Activated T-cell treated with anti-CD3 and anti-CD28 coated beads, Interleukin-2, amount 50 U/mL, for 48 hours (primary cell): ENCODE measurements at places on chromosomes 2 and 18.

DNA sequence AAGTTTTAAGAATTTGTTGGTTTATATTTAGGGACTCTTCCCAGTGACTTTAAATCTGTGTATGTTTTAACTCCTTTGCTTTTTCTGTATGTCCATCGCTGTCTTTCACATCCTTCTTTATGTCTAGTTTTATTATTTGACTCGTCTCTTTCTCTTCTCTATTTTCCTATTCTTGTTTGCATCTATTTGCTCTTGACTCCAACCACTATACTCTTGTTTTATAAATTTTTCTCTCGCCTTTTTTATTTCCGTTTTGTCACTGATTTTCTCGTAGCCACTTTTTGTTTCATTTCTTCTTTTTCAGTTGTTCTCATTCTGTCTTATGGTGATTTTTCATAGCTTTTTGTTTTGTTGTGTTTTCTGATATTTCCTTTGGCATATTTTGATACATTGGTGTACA, 170.5 kb upstream of the NETO1 start:
- DNase-seq: no peak

- DNase-seq: no peak
Observed at GRCh38 chr2:170262806-170263205, 84.9 kb downstream of the MYO3B start.

GRCh38 chr2:85959185-85959584, 70.4 kb upstream of the ST3GAL5 start:
- DNase-seq: no peak

DNA sequence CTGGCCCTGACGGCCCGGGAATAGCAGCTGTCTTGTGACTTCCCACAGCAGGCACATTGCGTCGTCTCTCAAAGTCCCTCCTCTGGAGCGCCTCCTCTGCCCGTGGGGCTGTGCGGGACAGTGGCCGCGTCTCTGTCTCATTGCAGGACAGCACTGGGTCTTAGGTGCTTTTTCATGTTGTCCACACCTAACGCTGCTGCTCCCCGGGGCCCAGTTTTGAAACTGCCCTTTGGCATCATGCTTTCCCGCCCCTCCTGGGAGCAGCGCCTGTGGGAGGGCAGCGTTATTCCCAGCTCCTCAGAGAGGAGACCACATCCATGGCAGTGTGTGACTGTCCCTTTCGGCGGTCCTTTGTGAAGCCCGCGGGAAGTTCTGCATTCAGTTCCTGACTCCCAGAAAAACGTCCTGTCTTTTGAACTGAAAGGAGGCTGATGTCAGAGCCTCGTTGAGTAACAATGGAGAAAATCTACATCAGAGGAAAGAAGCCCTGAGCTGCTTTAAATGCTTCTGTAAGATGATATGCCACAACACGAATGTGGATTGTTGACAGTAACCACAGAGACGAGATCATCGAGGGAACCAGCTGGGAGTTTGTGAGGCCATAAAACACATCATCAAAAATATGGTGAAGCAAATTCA, 226.0 kb downstream of the FAM210A start:
- DNase-seq: no peak

- no peak for DNase-seq
Observed at GRCh38 chr2:149018981-149019380, 19.5 kb upstream of the LYPD6B start.

- no peak for DNase-seq
Observed at GRCh38 chr2:232937278-232937906, 67.3 kb downstream of the SNORC start.

DNA sequence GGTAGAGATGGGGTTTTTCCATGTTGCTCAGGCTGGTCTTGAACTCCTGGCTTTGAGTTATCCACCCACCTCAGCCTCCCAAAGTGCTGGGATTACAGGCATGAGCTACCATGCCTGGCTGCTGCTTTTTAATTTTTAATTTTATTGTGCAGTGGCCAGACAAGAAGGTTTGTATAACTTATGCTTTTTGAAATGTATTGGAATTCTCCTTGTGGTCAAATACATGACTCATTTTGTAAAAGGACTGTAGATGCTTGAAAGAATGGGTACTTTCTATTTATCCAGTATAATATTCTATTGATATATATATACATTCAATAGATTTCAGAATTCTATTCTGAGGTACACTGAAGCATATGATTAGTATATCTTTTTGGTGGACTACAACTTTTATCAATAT, 82.6 kb upstream of the ST3GAL5 start:
- no peak for DNase-seq

DNA sequence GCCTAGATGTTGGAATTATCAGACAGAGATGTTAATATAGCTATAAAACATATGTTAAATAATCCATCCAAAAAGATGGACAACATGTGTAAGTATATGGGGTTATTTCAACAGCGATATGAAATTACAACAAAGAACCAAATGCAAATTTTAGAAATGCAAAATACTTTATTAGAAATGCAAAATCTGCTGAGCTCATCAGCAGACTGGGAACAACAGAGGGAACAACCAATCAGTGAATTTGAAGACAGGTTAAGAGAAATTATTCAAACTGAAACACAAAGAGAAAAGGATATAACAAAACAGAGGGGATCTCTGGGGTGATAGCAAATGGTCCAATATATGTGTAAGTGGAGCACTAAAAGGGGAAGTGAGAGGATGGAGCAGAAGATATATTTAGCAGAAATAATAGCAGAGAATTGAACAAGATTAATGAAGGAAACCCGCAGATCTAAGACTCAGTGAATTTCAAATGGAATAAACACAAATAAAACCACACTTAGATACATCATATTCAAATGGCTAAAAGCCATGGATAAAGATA, 13.5 kb upstream of the HS6ST1 start:
- DNase-seq: no peak

DNA sequence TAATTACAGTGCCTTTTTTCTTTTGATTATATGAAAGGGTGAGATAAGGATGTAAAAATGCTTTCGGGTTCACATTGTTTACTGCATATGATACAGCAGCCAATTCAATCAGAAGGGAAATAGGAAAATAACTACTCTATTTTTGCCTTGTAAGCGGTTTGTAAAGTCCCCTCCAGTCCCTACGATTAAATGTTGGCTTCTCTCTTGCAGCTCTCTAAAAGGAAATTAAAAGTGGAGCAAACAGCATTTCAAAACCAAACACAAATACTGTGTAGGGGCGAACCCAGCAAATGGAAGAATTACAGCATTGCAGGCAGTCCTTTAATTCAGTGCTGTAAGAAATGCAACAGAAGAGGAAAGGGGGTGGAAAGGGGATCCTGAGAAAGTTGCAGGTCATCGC, 18.9 kb downstream of the LYPD6B start:
- DNase-seq: no peak

DNA sequence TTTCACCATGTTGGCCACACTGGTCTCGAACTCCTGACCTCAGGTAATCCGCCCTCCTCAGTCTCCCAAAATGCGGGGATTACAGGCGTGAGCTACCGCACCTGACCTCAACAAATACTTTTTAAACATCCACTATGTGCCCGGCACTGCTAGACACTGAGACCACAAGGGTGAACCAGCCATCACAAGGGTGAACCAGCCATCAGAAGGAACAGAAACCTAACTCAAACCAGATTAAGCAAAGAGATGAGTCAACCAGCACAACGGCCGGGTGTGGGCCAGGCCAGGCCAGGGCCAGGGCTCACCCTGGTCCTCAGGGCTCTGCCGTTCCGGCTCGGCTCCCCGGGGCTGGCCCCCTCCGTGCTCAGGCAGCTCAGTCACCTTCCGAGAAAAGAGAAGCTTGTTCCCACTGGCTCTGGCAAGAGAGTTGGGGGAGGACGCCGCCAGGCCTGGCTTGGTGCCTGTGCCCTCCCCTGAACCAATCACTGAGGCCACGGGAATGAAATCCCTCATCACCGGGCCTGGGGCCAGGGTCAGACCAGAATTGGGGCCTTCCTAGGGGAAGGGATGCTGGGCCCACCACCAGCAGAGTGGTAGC, 4.4 kb downstream of the TEX44 start:
- no peak for DNase-seq

DNA sequence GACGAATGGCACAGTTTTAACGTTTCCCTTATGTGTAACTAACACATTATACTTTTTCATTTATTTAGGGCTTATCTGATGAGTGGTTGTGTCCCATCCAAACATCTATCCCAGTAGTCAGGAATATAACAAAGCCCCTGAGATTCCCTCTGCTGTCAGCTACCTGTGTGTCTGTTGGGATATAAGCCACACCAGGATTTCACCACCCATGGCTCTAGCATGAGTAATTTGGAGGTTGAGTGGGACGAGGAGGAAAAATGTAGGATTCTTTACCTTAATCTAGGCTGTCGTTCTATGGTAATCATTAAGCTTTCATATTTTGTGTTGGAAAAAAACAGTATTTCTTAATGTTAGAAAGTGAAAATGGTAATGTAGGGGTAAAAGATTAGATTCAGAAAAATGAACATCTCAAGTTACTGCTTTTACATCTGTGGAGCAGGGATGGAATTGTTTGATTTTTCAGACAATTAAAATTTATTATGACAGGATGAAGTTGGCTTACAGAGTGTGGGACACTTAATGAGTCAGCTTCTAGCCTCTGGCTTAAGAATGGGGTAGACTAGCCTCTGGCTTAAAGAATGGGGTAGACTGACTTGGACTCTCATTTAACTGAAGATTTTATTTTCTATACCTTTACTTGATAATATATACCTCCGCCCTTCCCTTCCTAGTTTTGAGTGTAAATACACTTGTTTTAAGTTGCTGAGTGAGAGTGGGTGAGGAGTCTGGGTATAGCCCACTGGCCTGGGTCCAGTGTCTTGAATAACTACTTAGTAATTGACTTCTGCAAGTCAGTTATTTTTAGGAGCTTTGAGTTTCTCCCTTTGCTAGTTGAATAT, 88.5 kb upstream of the RANBP2 start:
- DNase-seq: no peak

DNA sequence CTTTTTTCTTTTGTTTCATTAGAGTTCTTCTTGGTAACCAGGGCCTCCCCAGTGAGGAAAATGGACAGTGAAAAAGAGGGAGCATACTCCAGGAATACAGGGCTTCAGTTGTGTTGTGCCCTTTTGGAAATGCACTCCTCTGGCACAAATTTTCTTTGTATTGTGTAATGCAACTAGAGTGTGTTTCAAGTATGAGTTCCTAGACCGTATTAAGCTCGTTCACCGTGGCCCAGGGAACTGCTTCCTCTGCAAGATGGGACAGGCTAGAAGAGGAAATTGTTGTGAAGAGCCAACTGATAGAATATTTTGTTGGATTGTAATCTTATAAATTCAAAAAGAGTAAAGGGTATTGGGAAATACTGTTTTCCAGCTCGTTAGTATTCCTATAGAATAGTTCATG, 137.2 kb upstream of the TTC39C start:
- DNase-seq: no peak

- DNase-seq: no peak
Observed at GRCh38 chr18:67007085-67007484, 403.2 kb upstream of the CDH19 start.

GRCh38 chr18:9842448-9842847, 43.3 kb upstream of the TXNDC2 start:
- DNase-seq: no peak

DNA sequence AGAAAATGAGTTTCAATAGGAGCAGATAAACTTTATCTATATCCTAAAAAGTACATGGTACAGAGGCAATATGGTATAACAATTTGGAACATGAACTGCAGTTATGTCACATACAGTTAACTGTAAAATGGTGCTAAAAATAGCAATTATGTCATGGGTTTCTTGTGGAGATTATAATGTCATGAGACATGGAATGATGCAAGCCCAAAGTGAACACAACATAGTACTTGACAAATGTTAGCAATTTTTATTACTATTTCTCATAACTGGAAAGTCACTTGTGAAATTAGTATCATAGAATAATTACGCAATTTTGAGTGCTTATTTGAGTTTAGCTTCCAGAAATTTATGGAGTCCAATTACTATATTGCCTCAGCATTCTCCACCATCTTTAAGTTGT, 1263.4 kb downstream of the DSC3 start:
- no peak for DNase-seq

GRCh38 chr2:210199854-210200253, 25.4 kb downstream of the ACADL start:
- no peak for DNase-seq

DNA sequence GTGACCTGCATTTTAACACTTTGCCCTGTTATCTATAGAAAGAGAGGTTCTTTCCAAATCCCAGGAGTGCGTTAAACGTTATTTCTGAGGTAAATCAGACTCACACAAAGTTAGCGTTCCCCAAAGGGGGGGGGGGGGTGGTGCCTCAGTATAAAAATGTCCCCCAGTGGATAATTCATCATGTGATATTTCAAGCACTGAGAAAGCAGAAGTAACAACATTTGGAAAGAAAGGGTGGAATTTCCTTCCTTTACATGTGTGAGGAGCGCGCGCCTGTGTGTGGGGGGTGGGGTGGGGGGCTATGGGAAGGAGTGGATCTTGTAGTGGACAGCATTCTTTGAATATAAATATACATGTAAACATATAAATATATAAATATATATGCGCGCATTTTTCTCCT, 630.9 kb downstream of the NYAP2 start:
- no peak for DNase-seq

GRCh38 chr2:168626096-168626495, 170.0 kb downstream of the CERS6 start:
- DNase-seq: no peak

GRCh38 chr2:10568736-10569432, 120.8 kb upstream of the ODC1 start:
- no peak for DNase-seq

DNA sequence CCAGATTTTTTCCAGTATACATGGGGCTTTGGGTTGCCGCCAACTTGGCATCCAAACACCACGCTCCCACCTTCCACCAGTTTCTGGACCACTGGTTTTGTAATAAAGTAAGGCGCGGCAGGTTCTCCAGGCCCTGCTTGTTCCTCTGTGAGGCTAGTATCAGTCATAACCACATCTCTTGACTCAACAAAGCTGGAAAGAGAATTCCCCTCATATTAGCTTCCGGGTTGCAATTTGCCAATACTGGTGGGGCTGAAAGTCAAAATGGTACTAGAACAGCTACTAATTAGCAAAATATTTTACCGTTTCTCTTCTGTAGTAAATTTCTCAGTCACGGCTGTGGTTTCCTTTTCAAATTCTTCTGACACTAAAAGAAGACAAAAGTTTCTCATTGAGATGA, 25.0 kb downstream of the TTN start:
- no peak for DNase-seq

DNA sequence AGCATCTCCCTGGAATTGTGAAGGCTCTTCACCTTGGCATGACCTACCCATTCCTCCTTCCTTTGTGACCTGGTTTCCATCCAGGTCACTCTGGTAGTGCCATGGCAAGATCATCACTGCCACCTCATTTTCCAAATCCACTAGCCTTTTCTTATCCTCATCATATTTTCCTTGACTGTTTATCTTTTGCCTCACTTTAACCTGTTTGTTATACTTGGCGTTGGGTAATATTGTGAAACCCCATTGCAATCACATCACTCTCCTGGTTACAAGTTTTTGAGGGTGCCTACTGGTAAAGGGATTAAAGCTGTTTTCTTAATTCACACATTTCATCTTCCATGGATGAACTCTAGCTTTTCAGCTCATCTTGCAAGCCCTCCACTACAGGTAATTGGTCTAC, 39.1 kb upstream of the IGFBP2 start:
- DNase-seq: no peak
